Fibroblast of the aortic adventitia (primary cell): ENCODE measurements at places on chromosomes 3 and 15. TPM values are rescaled to one million over a fixed set of nuclear protein-coding genes. Genes with fewer than 3 reads are reported as not detected.
A peak's percentile ranks its signal among the peaks of the same experiment; 100 is the strongest.

DNA sequence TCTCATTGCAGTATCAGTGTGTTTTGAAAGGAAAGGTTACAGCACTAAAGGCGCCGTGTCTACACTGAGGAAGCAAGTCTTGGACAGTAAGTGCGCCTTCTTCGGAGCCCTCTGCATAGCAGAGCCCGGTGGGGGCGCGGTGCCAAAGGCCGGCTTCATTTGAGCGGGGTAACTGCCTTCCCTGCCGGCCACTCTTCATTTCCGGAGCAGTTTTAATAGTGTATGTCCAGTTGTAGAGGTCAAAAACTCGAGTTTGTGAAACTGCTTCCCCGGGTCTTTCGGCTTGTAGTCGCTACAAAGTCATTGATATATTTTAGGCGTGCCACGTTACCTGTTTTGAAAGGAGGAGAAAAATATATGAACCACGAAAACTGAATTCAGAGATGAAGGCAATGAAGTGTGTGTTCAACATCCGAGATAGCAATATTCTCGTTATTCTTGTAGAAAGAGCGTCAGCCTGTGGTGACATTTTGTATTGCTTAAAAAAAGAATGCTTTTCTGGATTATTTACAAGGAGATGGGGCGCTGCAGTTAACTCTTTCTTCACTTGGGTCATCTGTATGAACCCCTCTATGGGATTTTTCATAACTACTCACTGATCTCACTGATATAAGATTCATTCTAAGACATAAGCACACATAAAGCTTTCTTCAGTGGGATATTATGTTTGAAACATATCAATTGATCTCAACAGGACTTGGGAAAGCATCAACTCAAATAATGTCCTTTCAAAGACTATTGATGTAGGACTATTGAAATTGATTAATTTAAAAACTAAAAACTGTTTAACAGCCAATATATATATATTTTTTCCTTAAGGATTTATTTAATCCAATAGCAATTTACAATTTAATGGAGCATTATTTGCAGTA lies 3.0 kb downstream of the ALCAM start:
- DNase-seq: peak; percentile 83

SKOR1 gene
- total RNA-seq: 0.08 and 0.09 TPM in 2 replicates

DNA sequence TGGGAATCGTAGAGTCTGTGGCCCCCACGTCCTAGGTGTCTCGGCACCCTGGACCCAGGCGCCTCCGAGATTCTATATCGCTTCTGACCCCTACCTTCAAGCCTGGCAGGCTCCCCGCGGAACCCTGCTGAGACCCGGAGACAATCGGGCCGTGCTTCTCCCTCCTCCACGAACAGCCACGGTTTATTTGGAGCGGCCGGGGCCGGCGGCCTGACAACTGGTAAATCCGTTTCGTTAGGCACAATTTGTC lies 1.4 kb downstream of the GATA2 start:
- DNase-seq: no peak

GRCh38 chr3:17175187-17175807 lies 290.5 kb downstream of the PLCL2 start:
- DNase-seq: peak; percentile 96

DNA sequence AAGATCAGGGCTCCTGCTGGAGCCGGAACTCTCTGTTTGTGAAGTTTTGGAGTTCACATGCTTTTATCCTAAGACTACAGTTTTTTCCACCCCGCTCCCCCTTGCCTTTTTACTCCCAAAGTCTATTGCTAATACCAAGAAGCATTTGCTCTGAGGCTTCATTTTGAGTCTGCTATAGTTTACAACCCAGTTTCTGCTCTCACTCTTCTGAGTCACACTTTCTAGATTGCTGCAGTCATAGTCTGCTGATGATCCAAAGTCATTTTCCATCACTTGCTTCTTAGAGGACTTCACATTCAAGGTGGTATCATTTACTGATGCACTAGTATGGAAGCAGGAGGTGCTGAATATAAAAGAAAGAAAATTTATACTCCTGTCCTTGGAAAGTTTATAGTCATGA lies 937.4 kb downstream of the IGSF11 start:
- DNase-seq: no peak

- DNase-seq: peak; percentile 73
Measured at GRCh38 chr3:74592359-74592758, 22.1 kb downstream of the CNTN3 start.

SPINK8 gene
- total RNA-seq: not detected in 2 replicates

DNA sequence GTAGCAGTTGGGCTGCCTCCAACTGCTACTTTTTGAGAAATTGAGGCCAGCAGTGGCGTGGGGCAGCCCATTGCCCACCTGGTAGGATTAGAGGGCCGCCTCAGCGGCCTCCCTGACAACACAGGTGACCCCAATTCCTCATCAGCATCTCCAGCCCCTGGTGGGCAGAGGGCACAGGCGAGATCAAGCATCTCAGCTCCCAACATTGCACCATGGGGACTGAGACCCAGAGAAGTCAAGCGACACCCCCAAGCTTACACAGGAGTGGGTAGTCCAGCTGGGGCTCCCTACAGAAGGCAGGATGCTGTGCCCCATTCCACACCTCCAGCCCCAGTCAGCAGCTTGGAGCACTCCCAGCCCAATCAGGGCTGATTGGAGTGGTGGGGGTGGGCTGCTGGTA lies 228 bp upstream of the H1-8 start:
- DNase-seq: no peak

- DNase-seq: peak; percentile 34
Measured at GRCh38 chr3:151989621-151990020, 116.2 kb downstream of the SUCNR1 start.

ARIH2 gene
- 68.6 and 106 TPM in 2 replicates for total RNA-seq

FOXB1 gene
- total RNA-seq: not detected in 2 replicates

DNA sequence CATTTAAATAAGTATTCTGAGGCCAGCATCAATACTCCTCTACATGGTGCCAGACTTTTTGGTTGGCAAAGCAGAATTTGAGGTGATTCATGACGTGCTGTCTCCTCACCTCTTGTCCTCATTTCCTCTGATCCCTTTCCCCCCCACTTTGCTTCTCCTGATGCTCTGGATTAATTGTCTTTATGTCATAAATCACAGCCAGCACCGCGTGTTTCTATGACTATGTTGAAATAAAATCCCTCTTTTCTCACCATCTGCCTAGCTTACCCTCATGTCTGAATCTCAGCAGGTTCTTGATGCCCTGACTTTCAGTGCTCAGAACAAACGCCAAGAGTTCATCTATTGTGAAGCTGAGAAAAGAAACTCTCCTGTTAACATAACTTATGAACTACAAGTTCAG lies 19.7 kb upstream of the PTPRG start:
- no peak for DNase-seq

GRCh38 chr15:80732818-80733217 lies 37.7 kb downstream of the ABHD17C start:
- no peak for DNase-seq

- DNase-seq: no peak
Measured at GRCh38 chr3:197174927-197175326, 123.5 kb downstream of the DLG1 start.

DNA sequence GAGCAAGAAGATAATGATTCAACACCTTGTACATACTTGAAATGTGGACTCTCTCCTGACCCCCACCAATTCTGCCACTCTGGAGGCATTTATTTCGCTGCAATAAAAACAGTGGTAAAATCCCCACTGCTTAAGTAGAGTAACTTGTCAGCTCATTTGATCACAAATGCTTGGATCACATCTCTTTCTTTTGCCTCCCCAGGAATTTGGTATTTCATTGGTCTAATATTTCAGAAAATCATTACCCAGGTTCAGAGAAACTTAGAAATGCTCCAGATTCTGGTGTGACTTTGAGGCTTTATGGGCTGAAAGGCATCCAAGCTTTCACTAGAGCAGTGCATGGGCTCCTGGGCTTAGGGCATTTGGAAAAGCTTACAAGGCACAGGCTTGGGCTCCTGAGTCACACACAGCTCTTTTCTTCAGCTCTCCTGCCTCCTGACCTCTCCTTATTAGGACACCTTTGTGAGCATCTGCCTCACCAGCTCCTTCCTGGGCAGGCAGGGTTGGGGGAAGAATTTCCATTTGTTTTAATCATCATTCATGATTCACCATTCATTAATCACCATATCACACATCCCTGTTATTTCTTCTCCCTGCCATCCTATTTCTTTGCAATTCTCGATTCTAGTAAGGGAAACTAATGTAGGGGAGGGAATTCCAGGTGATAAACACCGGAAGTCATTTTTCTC lies 22.5 kb downstream of the CDCP1 start:
- DNase-seq: peak; percentile 73

DNA sequence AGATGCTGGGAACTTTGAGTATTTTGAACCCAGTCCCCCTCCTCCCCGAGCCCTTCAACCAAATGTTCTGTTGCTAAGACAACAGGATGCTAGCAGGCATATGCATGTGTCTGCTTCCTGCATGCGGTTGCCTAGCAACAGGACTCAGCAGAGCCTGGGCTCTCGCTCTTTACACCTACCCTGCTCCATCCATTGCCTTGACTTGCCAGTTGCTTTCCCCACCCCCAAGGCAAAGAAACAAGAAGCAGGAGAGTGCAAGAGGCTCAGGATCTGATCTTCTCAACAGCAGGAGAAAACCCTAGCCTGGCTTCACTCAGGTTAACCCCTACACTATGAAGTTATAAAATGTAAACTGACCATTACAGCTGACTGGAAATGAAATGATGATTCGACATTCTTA lies 393.0 kb downstream of the IGSF11 start:
- no peak for DNase-seq

GRCh38 chr3:157148196-157148889 lies 11.6 kb downstream of the CCNL1 start:
- no peak for DNase-seq

- DNase-seq: no peak
Measured at GRCh38 chr3:51934139-51934850, 7.4 kb downstream of the RRP9 start.

GPR149 gene
- total RNA-seq: not detected in 2 replicates

GRCh38 chr3:171622126-171622525 lies 161.9 kb upstream of the TNIK start:
- no peak for DNase-seq

FGF7 gene
- 87.9 and 97.7 TPM in 2 replicates for total RNA-seq

DNA sequence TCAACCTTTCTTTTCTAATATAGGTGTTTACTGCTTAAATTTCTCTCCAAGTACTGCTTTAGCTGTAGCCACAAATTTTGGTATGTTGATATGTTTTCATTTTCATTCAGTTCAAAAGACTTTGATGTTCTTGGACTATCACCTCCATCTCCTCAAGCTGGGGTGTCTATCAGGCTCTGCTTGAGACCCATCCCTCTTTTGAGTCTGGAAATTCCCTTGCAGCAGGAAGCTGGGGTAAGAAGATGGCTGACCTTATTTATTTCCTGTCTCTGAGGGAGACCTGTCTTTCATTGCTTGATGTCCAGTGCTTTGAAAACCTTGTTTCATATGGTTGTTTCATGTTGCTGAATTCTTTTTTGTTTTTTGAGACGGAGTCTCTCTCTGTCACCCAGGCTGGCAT lies 60.5 kb upstream of the ADPGK start:
- DNase-seq: no peak

GRCh38 chr15:73599934-73600333 lies 33.3 kb downstream of the NPTN start:
- no peak for DNase-seq

CLN6 gene
- total RNA-seq: 8.9 and 25.9 TPM in 2 replicates

DNA sequence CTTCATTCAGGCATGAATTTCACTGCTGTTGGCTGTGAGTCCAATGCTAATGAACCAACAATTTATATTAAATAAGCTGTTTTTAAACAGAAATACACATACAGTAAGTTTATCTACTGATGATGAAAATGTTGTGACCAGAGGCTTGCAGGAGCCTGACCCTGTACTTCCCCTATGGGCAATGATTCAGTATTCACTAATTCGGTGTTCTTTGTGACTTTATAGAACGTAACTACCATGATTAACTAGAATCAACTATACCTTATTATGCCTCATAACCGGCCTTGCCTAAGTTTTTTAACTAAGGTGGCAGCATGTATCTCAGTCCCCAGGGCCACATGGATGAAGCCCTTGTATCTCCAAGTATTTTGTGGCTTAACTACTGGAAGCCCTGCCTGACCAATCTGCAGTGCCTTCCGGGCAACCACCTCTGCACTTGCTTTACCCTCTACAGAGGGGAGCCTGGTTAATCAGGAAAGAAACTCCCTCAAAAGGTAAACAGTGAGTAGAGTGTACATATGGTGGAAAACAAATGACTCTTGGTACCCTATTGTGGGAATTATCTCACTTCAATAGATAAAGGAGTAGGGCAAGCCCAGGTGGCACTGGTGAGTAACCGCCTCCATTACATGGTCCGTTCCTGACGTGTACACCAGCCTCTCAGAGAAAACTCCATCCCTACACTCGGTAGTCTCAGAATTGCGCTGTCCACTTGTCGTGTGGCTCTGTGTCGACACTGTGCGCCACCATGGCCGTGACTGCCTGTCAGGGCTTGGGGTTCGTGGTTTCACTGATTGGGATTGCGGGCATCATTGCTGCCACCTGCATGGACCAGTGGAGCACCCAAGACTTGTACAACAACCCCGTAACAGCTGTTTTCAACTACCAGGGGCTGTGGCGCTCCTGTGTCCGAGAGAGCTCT lies 11.6 kb upstream of the CLDN18 start:
- no peak for DNase-seq

GRCh38 chr15:81174125-81174791 lies 22.4 kb upstream of the IL16 start:
- no peak for DNase-seq

AHSG gene
- total RNA-seq: not detected in 2 replicates

- no peak for DNase-seq
Measured at GRCh38 chr3:105798381-105798934, 70.4 kb downstream of the CBLB start.
